ENCODE measurements at places on chromosomes 11 and 22.

DNA sequence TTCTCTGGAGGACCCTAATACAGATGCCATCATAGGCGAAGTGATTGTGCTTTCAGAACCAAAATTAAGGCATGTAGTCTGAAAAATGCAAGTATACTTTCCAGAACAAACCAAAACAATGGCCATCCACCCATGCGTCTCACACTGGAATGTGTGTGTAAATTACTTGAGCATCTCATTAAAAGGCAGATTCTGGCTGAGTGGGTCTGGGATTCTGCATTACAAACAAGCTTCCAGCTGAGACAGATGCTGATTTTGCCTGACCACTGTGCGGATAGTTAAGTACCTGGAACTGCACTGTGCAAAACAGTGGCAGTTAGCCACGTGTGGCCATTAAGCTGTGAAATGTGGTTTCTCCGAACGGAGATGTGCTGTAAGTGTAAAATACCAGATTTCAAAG lies 26.2 kb downstream of the RRP7A start:
- no peak for DNase-seq

- peak; percentile 98 for DNase-seq
These were observed 80.3 kb downstream of the ETS1 start for GRCh38 chr11:128506999-128507611.

DNA sequence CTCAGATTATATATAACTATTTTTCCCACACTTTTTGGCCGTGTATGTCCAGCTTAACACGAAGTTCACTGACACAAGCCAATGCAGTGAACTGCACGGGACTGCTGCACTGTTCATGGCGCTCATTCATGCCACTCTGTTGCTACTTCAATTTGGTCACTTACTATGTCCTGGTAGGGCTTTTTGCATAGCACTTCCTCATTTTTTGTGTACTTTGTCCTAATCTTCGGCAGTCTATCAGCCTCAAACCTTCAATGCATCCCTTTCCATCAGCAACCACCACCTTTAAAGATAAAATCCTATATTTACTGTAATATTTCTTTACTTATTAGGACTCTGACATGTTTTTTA lies 18.7 kb upstream of the ARHGAP32 start:
- no peak for DNase-seq

DNA sequence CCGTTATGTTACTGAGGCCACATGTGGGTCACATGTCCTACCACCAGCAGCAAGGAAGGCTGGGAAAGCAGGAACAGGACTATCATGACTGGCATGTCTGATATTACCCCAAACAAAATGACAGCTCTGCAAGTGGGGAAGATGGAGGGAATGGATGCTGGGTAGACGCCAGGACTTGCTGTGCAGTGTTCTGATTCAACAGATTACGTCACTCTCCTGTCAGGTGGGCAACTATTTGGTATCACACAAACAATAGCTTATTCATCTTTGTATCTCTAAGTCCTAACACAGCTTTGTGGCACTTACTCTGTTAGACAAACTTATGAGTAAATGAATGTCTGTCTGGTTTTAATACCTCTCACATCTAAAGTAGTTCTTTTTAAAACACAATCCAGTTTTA lies 105.2 kb downstream of the SPON1 start:
- no peak for DNase-seq

DNA sequence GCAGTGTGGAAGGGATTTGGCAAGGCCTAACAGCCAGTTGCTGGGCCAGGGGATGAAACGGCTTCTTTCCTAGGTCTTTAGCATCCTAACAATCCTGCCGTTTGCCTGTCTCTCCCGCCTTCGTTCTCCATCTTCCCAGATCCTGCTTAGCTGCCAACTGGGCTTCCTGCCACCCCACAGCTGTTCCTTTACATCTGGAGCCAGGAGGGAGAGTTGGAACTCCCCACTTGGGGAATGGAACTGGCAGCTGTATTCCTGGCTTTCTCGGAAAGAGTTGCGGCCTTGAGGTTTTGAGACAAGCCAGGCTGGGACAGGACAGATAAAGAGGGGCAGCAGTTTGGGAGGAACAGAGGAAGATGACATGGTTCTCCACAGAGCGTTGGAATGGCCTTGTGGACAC lies 59.6 kb downstream of the ST3GAL4 start:
- peak; percentile 89 for DNase-seq

GRCh38 chr11:116114198-116114651 lies 610.0 kb upstream of the CADM1 start:
- no peak for DNase-seq

GRCh38 chr11:102216433-102217075 lies 100.7 kb upstream of the BIRC3 start:
- DNase-seq = peak; percentile 27

DNA sequence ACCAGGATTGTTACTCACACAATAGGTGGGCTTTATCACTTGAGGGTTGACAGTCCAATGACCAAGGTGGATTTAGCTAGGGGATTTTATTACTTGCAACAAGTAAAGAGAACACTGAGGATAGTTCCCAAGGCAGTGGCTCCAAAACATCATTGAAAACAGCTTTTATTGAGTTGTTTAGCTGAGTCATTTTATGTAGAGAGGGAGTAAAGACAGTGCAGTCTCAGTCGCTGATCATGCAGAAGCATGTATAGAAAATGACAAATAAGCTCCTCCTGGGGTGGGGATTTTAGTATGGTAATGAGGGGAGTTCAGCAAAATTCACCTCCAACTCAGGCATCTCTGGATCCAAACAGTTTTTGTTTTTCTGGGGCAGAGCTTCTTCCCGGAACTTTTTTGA lies 163.0 kb upstream of the CCDC179 start:
- no peak for DNase-seq

GRCh38 chr11:109957601-109958000 lies 135.6 kb upstream of the ZC3H12C start:
- no peak for DNase-seq

DNA sequence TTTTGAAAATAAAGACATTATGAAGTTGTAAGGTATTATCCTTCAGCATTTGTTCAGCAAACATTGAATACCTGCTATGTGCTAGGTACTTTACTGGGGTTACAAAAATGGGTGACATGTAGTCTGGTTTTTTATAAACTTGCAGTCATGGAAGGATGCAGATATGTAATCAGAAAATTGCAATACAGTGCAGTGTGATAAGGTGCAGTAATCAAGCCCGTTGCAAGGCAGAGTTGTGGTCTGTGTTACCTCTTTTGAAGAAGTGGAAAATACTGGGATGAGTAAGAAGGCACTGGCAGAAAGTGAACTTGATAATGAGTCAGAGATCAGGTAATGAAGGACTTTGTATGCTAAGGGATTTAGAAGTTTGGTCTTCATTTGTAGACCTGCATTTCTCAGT lies 8.1 kb downstream of the FBXO7 start:
- DNase-seq = no peak

GRCh38 chr22:49760630-49761571 lies 66.8 kb downstream of the BRD1 start:
- DNase-seq = no peak

DNA sequence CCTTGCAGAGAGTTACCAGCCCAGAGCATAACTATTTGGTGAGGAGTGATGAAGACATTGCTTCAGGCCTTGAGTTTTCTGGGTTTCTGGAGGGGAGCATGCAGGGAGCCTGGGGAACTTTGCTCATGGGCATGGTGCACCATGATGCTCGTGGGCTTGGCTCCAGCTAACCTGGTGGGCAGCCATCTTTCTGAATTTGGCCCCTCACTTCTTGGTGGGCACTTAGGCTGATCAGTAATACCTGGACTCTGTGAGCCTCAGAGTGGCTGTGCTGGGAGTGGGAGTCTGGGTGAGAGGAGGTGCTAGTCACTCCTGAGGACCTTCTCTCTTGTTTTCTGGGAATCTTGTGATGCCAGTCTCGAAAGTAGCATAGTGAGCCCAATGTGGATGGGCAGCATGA lies 30.6 kb downstream of the AMPD3 start:
- DNase-seq = no peak

DNA sequence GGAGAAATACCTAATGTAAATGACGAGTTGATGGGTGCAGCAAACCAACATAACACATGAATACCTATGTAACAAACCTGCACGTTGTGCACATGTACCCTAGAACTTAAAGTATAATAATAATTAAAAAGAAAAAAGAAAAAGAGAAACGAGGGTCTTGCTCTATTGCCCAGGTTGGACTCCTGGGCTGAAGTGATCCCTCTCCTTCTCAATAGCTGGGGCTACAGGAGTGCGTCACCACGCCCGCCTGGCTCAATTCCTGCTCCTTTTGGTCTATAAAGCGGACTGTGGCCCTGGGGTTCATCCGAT lies 521 bp upstream of the PTS start:
- DNase-seq = peak; percentile 70

- DNase-seq = no peak
These were observed 529 bp downstream of the APOA4 start for GRCh38 chr11:116822575-116822974.

GRCh38 chr11:75430714-75431532 lies 2.1 kb downstream of the KLHL35 start:
- DNase-seq = no peak

- no peak for DNase-seq
These were observed 14.9 kb upstream of the GALNT18 start for GRCh38 chr11:11636671-11637070.

DNA sequence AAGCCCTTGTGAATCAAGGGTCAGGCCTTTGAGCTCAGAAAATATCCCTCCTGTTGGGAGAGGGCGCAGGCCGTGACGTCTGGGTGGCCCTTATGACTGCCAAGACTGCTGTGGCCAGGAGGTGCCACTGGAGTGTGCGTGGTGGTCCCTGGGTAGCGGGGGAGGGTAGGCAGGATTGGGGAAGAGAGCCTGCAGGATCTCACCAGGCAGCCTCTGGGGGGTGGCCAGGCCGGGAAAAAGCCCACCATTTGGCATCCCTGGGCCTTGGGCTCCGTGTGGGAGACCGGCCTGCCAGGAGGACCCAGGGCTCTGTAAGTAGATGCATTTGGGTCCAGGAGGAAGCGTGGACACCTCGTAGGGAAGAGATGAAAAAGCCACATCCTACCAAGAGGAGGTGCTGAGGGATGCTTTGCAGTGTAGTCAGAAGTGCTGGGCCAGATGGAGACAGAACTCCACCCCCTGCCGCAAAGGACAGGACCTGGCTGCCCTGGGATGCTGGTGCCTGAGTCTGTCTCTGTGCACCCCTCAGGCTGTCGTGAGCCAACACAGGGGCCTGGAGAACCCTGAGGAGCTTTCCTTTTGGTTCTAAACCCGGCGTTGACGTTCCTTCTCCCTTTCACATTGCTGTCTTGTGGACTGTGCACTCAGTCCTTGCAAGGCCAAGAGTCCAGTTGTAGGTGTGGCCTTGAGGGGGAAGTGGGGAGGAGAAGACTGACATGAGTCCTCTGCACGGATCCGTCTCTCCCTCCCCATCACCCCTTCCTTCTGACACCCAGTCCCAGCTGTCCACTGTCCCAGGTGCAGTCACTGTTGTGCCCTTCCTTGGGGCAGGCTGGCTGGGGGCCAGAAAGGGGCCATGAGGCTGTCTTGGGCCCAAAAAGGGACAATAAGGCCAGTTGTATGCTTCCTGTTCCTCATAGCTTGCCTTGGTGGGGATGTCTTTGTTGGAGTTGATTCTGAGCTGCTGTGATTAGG lies 12.7 kb upstream of the MIEF1 start:
- DNase-seq = no peak

DNA sequence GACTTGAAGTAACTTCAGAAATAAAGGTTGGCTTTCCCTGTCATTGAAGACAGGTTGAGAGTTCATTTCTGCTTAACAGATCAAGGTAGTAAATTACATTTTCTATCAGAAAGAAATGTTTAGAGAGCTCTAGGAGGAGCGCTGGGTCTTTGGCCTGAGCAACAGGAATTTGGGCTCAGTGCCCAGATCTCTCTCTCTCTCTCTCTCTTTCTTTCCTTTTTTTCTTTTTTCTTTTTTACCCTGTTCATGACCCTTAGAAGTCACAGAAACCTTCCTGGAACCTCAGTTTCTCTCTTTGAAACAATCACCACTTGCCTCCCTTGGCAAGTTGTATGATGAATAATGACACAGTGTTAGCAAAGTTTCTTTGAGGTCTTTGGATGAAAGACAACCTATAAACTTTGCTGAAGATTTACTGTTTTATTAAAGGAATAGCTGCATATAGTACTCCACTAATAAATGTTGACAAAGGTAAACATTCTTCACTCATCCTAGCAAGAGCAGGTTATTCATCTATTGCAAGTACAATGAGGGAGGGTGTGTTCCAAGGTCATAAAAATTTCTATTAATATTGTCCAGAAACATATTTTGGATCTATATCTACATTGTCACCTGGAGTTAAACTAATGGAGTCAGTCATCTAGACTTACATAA lies 35.5 kb upstream of the RASSF10 start:
- DNase-seq = no peak

DNA sequence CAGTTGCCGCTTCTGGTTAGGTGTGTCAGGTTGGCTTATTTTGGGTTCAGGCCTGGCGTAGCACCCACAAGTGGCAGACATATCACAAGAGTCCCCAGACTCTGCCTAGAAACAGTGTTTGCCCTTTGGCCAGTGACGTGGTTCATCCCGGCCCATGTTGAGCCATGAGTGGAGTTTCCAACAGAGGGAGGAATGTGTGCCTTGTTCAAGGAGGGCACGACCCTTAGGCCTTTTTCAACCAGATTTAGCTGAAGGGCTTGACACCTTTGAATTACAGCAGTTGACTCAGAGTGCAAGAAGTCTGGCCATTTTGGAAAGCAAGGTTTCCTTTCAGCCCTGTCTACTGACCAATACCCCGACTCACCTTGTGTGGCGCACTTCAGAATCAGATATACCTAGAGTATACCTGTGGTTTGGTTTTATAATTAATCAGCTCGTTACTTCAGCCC lies 15.1 kb upstream of the AIFM3 start:
- DNase-seq = no peak

DNA sequence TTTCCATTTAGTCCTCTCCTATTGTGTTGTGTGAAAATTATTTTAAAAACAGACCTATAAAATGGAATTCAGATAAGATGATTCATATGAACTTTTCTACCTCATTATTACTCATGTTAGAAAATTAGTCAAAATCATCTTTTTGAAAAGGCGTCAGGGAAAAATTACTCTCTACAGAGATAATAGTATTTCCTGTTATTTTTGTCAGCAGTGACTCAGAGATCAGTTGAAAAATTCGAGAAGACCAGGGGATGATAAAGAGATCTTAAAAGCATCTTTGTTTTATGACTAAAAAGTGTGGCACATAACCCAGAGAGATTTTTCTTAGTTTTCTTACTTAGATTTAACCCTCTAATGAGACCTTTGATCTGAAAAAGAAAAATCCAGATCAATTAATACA lies 157.9 kb upstream of the CARD18 start:
- peak; percentile 15 for DNase-seq

DNA sequence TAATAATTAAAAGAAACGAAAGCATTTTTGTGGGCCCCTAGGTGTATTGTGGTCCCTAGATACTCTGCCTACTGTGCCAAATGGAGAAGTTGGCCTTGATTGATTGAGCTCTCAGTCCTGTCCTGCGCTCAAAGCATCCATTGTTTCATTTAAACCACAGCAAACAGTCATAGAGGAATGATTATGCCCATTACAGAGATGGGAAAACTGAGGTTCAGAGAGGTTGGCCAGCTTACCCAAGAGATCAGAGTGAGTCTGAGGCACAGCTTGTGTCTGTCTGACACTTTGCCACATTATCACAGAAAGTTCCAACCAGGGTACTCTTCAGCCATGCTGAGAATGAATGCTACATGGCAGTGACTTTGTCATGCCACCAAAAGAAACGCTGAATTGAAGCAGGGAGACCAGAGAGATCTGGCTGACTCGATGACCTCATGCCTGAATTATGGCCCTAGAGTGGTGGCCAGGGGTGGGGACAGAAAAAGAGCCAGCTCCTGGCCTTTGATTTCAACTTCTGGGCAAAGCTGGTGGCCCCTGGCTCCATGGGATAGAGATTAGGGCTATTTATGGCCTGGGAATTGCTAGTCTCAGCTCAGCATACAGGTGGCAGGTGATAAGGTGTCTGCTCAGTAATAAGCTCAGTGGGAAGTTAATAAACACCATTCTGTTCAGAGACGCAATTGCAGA lies 180.5 kb downstream of the MIAT start:
- DNase-seq = no peak

All from AG10803 (cell line).